ENCODE measurements at places on chromosomes 1 and 21. TPM values are rescaled to one million over a fixed set of nuclear protein-coding genes. Genes with fewer than 3 reads are reported as not detected.

DNA sequence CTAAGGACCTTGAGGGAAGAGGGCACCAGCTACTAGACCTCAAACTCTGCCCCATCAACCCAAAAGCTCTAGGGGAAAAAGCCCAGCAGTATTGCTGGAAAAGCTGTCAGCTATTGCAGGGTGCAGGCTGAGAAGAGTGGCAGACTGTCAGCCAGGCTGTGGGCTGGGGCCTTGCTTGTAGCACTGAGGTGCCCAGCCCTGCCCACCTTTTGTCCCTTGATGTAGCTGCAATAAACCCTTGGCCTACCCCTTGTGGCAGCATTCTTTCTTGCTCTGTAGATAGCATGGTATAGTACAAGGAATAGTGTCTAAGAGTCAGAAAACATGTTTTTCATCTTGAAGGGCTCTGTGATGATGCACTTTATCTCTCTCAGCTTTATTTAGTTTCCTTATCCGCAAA is 39.4 kb downstream of the CDC14A start:
- no peak for DNase-seq

DNA sequence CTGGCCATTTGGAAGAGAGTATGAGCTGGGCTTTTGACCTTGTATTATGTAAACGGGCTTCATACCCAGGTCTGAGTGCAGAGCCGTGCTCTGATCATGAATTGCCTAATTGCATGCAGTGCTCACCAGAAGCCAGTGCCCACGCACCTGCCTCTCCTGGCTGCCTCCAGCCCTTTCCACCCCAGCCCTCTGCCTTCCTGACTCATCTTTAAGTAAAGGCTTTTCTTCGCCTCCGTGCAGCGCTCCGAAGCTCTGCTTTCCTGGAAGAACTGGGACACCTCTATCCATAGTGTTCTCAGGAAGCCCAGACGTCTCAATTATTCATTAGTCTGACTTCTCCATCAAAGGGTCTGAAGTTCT is 413.7 kb downstream of the PTPRU start:
- DNase-seq = no peak

DNA sequence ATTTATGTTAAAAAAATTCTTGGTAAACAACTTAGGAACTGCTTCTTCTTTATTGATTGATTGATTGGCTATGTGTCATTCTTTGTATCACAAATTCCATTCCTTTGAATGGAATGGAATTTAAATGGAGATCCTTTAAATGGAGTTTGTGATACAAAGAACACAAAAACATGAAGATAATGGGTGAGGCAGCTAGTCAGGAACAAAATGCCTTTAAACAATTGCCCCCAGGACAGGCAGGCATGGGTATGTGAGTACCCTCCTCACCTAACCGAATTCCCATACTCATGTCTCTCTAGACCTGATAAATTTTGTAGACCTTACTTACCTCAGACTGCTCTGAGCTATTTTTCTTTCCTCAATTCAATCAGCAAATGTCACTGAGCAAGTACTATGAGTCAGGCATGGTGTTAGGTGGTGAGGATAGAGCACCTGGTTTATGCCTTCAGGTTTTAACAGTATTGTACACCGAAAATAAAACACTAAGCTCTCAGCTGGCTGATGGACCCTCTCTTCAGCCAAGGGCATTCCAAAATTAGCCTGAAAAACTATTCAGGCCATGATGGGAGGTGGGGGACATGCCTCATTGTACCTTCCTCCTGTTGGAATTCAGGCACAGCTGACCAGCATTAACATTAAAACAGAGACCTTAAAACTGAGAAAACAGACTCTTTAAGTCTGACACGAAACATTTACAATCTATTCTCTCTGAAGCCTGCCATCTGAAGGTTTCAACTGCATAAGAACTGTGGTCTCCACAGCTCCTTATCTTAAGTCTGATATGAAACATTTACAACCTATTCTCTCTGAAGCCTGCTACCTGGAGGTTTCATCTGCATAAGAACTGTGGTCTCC is 58.9 kb downstream of the OLFML3 start:
- DNase-seq = no peak

Gene TMEM81
- 0.97 TPM for total RNA-seq

GRCh38 chr1:201224666-201225370 is 34.2 kb downstream of the IGFN1 start:
- no peak for DNase-seq

DNA sequence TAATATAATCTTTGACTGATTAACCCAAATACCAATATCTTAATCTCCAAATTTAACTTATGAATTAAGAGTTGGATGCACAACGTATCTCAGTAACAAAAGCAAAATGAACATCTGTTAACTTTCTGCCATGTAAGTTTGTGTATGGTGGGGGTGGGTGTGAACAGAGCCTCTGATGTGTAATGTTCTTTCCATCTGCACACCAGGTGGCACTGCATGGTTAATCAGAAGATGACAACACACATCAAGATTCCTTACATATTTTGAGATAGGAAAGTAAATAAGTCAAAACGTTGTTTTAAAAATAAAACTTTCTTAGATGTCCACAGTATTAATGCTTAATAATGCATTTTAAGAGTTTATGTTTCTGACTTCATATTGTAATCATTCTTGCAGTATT is 251.9 kb downstream of the DPYD start:
- peak; percentile 20 for DNase-seq

DNA sequence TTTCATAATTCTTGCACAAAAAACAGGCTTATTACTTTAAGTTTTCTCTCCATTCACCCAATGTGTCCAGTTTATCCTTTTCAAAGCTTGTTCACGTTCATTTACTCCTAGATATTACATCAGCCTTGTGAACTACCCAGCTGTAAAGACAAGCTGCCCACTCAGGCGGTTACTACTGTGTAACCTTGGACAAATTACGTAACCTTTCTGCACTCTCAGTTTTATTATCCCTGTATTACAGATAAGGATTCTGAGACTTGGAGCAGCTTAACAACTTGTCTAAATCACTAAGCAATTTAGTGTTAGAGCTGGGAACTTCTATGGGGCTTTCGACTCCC is 20.5 kb upstream of the LPAR3 start:
- DNase-seq = peak; percentile 92

GRCh38 chr21:38343691-38344090 is 86.9 kb downstream of the KCNJ15 start:
- peak; percentile 45 for DNase-seq

GRCh38 chr21:44969066-44969670 is 29.3 kb downstream of the SLX9 start:
- no peak for DNase-seq

Gene ARHGAP29
- total RNA-seq = 50.3 TPM

All from fibroblast of villous mesenchyme (primary cell).